ENCODE measurements at places on chromosomes 16 and 17.
A peak's percentile ranks its signal among the peaks of the same experiment; 100 is the strongest.

- DNase-seq = no peak
Measured at GRCh38 chr16:65727534-65728137, 605.8 kb upstream of the CDH11 start.

GRCh38 chr17:83195330-83196023, 116.1 kb downstream of the METRNL start:
- peak; percentile 5 for DNase-seq

GRCh38 chr16:69720822-69721430, 5.4 kb downstream of the NQO1 start:
- no peak for DNase-seq

DNA sequence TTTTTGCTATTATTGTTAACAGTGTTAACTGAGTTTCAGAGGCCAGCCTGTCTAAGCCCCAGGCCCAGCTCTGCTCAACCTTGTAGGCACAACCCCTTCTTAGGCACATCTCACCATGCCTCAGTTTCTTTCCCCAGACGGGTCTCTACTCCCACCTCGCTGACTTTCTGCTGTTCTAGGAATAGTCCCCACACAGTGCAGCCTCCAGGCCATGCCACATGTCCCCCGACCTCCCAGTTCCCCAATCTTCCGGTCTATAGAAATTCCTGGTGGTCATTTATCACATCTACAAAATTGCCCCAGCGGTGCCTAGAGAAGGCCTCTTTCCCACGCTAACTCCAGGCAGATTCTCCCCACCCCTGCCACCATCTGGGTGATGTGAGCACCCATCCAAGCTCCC, 34.8 kb downstream of the ADGRG5 start:
- no peak for DNase-seq

DNA sequence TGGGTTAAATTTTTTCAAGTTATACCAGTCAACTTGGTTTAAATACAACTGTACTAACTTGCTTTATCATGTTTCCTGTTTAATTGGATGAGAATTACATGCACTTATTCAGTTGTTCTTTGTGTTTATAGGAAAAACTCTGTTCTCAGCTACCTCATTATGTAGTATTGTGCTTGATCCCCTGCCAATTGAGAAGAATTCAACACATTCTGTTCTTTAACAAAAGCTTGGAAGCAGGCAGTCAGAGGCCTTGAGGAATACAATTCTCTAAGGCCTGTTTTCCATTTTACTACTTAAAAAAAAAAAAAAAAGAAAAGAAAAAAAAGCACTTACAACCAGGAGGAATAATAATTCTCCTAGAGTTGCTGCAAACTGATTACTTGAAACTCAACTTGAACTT, 60.6 kb upstream of the CMIP start:
- DNase-seq = no peak

GRCh38 chr17:49393491-49394255, 21.0 kb downstream of the PHB1 start:
- no peak for DNase-seq

GRCh38 chr16:75644240-75645012, 3.0 kb downstream of the KARS1 start:
- no peak for DNase-seq

DNA sequence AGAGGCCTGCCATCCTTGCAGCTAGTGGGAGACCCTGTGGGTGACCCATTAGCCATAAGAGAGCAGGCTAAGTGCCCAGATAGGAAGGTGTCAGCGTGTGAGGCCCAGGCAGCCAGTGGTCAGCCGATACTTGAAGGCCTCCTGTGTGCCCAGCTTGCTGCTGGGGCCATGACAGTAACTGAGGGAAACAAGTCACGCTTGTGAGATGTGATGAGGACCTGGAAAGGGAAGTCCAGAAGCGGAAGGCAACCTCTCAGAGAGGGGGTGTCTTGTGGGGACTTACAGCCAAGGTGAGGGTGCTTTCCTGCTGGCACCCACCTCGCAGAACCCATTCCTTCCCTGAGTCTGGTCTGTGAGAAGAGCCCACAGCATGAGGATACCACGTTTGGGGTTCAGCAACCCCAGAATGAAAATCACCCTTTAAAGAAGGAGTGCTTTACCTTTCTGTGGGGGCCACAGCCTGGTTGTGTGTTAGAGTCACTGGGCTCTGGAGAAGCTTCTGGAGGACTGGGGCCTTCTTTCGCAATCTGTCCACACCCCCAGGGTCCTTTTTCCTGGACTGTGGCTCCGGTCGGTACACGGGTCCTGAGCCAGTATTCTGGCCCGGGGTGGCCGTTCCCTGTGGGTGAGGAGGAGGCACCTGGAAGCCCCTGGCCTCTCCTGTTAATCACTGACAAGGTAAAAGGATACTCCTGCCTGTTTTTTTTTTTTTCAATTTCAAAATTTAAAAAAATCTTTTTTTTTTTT, 53.9 kb downstream of the PLCG2 start:
- DNase-seq = no peak

- no peak for DNase-seq
Measured at GRCh38 chr17:41962111-41962510, 4.5 kb upstream of the CNP start.

DNA sequence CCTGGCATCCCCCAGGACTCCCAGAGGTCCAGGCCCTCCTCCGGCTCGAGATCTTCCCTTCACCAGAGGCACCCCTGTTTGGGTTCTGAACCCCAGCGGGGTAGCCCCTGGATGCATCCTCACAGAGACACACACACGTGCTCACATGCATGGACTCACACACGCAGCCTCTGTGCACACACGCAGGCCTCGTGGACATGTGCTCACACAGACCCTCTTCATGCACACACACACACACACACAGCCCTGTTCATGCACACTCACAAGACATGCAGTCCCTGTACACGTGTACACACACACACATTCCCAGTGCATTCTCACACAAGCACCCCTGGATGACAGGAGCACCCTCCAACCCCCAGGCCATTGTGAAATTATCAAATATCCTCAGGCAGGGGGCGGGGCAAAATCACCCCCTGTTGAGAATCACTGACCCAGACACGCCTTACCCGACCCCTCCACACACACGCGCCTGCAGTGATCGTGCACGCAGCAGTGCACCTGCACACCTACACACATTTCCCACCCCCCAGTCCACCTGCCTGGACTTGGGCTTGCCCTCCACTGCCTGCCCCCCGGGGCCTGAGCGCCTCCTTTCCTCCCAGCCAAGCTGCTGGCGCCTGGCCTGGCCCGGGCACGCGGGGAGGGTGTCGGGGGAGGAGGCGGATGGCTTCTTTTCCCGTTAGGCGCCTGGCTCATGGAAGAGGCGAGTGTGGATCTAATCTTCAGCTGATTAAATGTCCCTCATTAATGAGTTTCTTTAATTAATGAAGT, 62.6 kb downstream of the ENGASE start:
- no peak for DNase-seq

- DNase-seq = no peak
Measured at GRCh38 chr17:70636517-70637133, 467.3 kb downstream of the KCNJ2 start.

DNA sequence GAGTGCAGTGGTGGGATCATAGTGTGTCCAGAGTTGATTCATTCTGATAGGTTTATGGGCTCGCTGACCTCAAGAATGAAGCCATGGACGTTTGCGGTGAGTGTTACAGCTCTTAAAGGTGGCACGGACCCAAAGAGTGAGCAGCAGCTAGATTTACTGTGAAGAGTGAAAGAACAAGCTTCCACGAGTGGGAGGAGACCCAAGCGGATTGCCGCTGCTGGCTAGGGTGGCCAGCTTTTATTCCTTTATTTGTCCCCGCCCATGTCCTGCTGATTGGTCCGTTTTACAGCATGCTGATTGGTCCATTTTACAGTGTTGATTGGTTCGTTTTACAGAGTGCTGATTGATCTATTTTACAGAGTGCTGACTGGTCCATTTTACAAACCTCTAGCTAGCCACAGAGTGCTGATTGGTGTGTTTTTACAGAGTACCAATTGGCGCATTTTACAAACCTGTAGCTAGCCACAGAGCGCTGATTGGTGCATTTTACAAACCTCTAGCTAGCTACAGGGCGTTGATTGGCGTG, 17.5 kb downstream of the CACNG4 start:
- no peak for DNase-seq

- no peak for DNase-seq
Measured at GRCh38 chr17:60525328-60525684, 736 bp downstream of the APPBP2 start.

DNA sequence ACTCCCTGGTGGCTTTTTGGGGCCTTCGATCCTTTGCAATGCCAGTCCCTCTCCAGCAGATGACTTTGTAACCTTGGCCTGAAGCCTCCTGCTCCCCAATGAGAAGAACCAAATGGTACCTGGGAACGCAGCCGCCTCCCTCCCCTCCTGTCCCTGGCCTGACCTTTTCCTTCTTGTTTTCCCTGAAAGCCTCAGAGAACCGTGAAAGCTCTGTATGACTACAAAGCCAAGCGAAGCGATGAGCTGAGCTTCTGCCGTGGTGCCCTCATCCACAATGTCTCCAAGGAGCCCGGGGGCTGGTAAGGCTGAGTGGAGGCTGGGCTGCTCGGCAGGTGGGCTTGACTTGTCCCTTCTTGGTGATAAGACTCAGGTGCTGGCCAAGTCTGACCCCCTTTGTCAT, 88.0 kb downstream of the SDR42E1 start:
- no peak for DNase-seq

- peak; percentile 93 for DNase-seq
Measured at GRCh38 chr17:4899341-4900230, at the start of gene C17orf107. Gene C17orf107, plus strand, starts transcription at chr17:4899536. Its CDS starts 227 bp downstream, at chr17:4899763.

DNA sequence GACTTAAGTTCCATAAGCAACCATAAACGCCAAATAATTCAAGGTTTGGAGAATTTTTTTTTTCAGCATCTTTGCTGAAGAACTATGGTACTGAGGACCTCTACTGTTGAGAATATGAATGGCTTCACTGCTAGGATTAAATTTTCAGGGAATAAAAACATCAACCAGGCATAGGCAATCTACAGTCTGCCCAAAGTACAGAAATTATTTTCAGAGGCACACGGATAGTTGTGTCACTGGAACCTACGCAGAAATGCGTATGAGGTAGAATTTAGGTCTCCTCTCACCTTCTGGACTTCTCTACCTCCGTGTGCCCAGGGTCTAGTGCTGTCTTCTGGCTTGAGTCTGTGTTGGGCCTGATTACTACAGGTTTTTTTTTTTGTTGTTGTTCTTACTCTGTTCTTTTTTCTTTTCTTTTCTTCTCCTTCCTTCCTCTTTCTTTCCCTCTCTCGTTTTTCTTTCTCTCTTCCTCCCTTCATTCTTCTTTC, 39.7 kb downstream of the NACA2 start:
- no peak for DNase-seq

DNA sequence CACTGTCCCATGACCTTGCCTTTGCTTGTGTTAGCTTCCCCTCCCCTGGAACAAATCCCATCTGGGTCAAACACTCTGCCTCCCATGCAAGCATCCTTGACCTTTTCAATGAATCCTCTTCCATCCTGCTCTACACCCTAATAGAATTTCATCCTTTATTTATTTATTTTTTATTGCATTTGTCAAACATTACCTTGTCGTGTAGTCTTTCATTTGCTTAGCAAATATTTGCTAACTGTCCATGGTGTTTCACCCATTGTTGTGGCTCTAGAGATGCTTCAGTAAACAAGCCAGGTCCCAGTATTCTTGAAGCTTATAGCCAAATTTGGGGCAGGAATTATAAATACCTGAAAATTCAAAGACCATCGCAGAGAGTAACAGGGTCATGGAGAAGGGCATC, 51.0 kb upstream of the MRTFB start:
- no peak for DNase-seq

DNA sequence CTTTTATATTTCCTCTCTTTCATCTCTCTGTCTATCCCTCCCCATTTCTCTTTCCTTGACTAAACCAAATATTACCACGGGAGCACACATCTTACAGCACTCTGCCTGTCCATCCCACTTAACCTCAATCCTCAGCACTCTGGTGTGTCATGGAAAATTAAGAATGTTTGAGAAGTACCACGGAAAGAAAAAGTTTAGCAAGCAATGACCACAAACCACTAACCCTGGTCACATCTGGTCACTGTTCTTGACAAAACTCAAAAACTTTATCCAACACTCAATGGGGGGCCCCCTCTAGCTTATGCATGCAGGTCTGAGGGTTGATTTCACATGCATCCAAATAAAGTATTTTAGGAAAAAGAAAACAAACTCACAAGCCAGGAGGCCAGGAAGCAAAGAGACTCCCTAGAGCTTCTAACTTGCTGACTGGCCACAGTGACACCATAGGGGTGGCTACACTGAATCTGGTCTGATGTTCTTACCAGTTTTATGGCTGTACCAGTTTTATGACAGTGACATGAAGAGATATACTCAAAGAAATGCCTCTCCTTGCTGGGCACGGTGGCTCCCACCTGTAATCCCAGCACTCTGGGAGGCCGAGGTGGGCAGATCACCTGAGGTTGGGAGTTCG, 229.2 kb downstream of the STX8 start:
- peak; percentile 6 for DNase-seq

- no peak for DNase-seq
Measured at GRCh38 chr16:67269766-67270165, 9.6 kb upstream of the PLEKHG4 start.

DNA sequence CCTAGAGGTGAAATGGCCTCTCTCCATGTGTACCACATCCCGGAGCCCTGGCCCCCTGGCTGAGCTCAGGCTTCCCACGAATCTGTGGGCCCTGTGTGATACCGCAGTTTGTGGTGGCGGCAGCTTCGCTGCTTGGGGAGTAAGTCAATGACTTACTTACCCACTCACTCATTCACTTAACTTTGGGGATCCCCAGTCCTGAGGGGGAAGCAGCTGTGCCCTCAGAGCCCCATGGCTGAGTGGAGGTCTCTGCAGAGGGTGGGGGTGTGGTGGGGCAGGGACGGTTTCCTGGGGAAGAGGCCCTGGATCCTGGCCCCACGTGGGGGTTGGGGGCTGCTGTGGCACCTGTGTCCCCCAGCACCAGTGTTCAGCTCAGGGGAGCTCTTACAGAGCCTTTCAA, 13.2 kb downstream of the KCNJ12 start:
- no peak for DNase-seq

GRCh38 chr16:51635181-51635580, 484.1 kb upstream of the SALL1 start:
- DNase-seq = no peak

- peak; percentile 26 for DNase-seq
Measured at GRCh38 chr16:26598998-26599784, 467.5 kb upstream of the C16orf82 start.

GRCh38 chr17:78793968-78794367, 11.9 kb upstream of the CYTH1 start:
- no peak for DNase-seq

- no peak for DNase-seq
Measured at GRCh38 chr17:8586766-8587165, 43.8 kb downstream of the MYH10 start.

DNA sequence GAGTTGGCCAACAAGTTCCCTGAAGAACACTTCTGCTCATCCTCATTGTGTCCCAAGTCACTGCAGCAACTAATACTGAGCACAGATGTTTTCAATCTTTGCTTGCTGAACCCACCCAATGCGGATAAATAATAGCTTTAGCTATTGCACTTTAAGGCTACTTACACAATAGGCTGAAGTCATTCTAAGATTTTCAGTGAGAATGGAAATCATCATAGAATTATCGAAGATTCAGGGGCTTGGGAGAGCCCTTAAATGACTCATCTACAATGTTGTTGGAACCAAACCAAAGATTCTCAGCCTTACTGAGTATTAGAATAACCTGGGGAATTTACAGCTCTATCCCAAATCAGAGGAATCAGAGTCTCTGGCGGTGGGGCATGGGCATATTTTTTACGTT, 51.2 kb downstream of the SYCE1L start:
- DNase-seq = no peak

- DNase-seq = no peak
Measured at GRCh38 chr17:58527949-58528348, 13.5 kb upstream of the MTMR4 start.

Data from T-helper 2 cell treated with Interferon-gamma antibody and Interleukin-4, amounts not matched to agents 5 μg/mL and 100 μg/mL, for 36 hours (primary cell).